ENCODE measurements at places on chromosomes 13 and 19.

DNA sequence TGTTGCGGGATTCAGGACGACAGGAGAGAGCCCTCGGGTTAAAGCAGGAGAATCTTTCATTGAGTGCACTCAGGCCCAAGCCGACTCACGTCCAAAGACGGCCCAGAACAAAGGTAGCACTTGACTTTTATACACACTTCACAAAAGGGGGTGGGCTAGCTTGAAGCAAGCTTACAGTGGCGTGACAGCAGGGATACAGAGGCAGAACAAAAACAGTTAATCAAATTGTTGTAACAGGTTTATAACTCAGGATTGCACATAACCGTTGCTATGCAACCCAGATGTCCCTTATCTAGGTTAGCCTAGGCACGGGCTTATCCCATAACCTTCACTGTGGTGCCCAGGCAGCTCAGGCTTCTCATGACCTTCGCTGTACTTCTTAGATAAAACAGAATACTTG is 2.0 kb downstream of the MED25 start:
- peaks cover 41% of the 10 kb centered on the region for H3K36me3 ChIP-seq
- no peak for DNase-seq
- H3K27me3 ChIP-seq = no peaks in the 10 kb centered on the region

GRCh38 chr13:82772816-82773215 is 1109.5 kb downstream of the SLITRK1 start:
- H3K27me3 ChIP-seq = no peaks in the 10 kb centered on the region
- no peak overlapping the region for H3K27ac ChIP-seq
- no peaks in the 10 kb centered on the region for H3K36me3 ChIP-seq
- no peak overlapping the region for H3K4me3 ChIP-seq
- DNase-seq = no peak

GRCh38 chr13:42803563-42804204 is 22.3 kb downstream of the FAM216B start:
- H3K27me3 ChIP-seq = peaks cover 5% of the 10 kb centered on the region
- H3K4me3 ChIP-seq = no peak overlapping the region
- peaks cover 3% of the 10 kb centered on the region for H3K4me1 ChIP-seq
- H3K36me3 ChIP-seq = no peaks in the 10 kb centered on the region

- peaks cover 10% of the 10 kb centered on the region for H3K4me1 ChIP-seq
- no peaks in the 10 kb centered on the region for H3K27me3 ChIP-seq
- no peak overlapping the region for H3K27ac ChIP-seq
- H3K36me3 ChIP-seq = peaks cover 40% of the 10 kb centered on the region
Measured at GRCh38 chr13:95193509-95194230, 107.6 kb downstream of the ABCC4 start.

DNA sequence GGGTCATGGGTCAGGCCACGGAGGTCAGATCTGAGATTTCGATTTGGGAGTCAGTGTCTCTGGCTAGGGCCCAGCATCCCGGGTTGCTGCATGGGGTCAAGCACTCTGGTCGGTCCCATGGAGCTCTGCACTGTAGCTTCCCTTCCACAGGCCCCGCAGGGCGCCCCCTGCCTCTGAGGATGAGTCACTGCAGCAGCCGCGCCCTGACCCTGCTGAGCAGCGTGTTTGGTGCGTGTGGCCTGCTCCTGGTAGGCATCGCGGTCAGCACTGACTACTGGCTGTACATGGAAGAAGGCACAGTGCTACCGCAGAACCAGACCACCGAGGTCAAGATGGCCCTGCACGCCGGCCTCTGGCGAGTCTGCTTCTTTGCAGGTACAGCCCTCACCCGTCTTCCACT is 3.6 kb downstream of the CACNG7 start:
- no peaks in the 10 kb centered on the region for H3K36me3 ChIP-seq
- no peak overlapping the region for H3K27ac ChIP-seq
- no peak overlapping the region for H3K4me3 ChIP-seq

- DNase-seq = peak; percentile 70
- no peak within 1 kb of the TSS for H3K27ac ChIP-seq
- H3K27me3 ChIP-seq = peaks cover 71% of the 10 kb centered on the region
- no peaks in the 10 kb centered on the region for H3K36me3 ChIP-seq
- peaks cover 35% of the 10 kb centered on the region for H3K4me1 ChIP-seq
- peak within 1 kb of the TSS; percentile 77 for H3K4me3 ChIP-seq
Measured at GRCh38 chr19:31349160-31349881, at the start of gene TSHZ3. TSHZ3 (minus strand) TSS chr19:31349436; CDS start chr19:31349219, 217 bp downstream.

GRCh38 chr19:33653684-33654083 is 31.9 kb downstream of the CHST8 start:
- H3K27ac ChIP-seq = no peak overlapping the region
- DNase-seq = no peak
- peaks cover 6% of the 10 kb centered on the region for H3K27me3 ChIP-seq
- no peak overlapping the region for H3K4me3 ChIP-seq
- H3K4me1 ChIP-seq = no peaks in the 10 kb centered on the region
